NCI-H2081 (cell line): ENCODE measurements at places on chromosomes 7 and 10.

DNA sequence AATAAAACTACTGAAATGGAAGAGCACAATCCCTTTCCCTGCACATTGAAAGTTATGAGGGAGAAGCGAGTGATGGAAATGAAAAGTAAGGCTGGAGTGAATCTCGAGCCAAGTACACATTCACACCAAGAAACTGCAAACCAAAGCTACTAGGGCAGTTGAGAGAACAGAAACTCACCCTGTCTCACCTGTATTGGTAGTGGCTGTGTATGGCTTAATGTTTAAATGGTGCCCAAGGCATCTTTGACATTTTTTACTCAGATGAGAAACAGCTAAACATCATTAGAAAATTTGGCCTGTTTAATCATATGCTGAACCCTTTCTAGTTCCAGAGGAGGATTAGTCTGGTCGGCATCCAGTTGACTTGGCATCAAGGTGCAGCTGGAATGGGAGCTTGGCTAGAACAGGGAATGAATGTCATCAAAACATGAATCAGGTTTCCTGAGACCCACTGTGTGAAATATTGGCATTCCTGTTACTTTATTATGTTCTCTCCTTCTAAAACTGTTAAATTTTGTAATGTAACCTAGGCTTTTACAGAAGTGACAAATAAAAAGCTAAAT lies 840.8 kb downstream of the GRM8 start:
- no peak for DNase-seq

DNA sequence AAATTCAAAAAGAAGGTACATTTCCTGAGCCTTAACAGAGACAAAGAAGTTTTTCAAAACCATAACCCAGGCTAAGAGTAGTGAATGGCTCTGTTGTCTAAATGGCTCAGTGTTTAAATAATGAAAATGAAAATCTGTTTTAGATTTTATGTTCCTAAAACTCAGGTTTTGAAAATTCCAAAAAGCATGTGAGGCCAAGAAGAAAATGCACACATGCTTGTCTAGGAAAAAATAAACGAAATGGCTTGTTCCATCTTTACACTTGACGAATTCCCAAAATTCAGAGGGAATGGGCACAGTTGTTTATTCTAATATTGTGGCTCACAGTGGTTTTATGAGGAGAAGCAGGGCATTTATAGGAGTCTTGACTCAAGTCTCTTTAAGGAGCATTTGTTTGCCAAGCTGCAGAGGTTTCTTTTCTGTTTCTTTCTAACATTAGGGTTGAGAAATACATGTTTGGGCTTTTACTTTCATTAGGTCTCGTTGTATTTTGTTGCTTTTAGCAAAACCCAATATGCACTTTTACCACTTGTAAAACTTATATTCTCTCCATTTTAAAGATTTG lies 527.6 kb upstream of the ANKRD30A start:
- no peak for DNase-seq

DNA sequence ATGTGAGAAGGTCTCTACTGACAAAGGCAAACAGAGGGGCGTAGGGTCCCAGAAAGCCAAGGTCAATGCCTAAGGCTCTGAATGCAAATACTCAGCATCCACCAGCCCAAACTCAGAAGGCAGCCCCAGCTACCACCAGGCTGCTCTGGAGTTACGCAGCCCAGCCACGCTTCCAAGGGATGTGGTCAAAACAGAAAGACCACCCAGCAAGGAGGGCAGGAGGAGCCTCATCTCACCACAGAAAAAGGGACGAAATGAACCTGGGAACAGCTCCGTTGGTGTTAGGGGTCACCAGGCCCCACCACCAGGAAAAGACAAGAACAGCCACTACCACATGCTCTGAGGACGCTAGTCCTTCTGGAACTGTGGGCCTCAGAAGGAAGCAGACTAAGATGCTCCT lies 65.1 kb downstream of the CTBP2 start:
- DNase-seq = no peak

DNA sequence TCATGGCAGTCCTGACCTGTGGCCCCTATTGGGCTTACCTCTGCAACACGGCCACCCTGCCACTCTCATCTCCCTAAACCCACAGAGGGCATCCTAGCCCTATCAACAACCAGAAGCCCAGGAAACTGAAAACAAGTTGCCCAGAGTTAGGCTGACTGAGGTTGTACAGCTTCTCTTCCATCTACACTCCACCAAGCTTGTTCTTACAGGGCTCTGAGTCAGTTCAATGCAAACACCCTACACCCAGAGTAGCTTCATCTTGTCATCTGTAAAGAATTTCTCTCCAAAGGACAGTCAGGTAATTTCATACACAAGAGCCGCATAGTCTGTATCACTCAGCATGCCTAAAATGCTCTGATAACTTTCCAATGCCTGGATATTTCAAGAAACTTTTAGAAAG lies 175.4 kb downstream of the ARID5B start:
- no peak for DNase-seq

- no peak for DNase-seq
Observed at GRCh38 chr7:90816511-90817142, 220.5 kb downstream of the CDK14 start.

GRCh38 chr10:127081851-127082345 lies 114.5 kb downstream of the INSYN2A start:
- no peak for DNase-seq

DNA sequence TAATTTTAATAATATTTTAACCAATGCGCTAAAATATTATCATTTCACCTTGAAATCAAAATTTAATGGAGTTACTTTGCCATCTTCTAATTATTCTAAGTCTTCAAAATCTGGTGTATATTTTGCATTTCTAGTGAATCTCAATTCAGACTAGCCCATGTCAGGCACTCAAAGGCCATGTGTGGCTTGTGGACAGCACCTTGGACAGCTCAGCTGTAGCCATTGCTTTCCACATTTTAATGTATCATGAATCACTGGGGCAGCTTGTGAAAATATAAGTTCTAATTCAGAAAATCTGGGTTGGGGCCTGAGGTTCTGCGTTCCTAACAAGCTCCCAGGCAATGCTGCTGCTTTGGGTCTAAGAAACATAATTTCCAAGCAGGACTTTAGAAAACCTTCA lies 57.2 kb downstream of the MGAM2 start:
- DNase-seq = no peak

GRCh38 chr7:30745261-30745941 lies 6.5 kb upstream of the INMT start:
- DNase-seq = no peak

DNA sequence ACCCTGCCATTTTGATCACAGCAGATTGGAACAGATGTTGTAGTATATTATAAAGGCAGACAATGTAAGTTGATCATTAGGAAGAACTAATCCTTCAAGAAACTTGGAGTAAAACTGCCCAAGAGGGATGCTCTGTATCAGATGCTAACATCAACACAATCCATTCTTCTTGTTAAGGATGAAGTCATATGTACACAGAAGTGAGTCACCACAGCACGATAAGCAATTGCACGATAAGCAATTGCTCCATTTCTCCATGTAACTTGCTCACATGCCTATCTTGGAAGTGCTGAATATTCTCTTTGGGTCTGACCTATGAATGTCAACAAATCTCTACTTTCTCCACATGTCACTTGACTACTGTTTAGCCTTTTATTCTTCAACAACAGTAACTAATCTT lies 41.5 kb upstream of the DMTF1 start:
- no peak for DNase-seq

DNA sequence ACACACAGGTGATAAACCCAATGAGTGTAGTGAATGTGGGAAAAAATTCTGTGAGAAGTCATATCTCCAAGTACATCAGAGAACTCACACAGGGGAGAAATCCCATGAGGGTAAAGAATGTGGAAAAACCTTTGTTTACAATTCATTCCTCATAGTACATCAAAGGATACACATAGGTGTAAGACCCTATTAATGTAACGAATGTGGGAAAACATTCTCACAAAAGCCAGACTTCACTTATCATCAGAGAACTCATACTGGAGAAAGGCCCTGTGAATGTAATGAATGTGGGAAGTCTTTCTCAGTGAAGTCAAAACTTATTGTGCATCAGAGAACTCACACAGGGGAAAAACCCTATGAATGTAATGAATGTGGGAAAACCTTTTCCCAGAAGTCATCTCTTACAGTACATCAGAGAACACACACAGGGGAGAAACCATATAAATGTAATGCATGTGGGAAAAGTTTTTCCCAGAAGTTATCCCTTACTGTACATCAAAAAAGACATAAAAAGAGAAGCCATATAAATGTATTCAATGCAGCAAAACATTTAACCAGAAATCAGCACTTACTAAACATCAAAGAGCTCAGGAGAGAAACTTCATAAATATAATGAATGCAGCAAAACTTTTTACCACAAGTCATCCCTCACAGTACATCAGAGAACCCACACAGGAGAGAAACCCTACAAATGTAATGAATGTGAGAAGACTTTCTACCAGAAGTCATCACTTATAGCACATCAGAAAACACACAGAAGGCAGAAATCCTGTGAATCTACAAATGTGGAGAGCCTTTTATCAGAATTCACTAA lies 49.8 kb downstream of the ZNF239 start:
- no peak for DNase-seq

GRCh38 chr7:108280136-108280535 lies 150.0 kb upstream of the LAMB4 start:
- peak; percentile 70 for DNase-seq
